AG04449 (cell line): ENCODE measurements at places on chromosomes 6 and 20.

GRCh38 chr6:143361536-143362191, 88.8 kb downstream of the ADAT2 start:
- no peak for DNase-seq

DNA sequence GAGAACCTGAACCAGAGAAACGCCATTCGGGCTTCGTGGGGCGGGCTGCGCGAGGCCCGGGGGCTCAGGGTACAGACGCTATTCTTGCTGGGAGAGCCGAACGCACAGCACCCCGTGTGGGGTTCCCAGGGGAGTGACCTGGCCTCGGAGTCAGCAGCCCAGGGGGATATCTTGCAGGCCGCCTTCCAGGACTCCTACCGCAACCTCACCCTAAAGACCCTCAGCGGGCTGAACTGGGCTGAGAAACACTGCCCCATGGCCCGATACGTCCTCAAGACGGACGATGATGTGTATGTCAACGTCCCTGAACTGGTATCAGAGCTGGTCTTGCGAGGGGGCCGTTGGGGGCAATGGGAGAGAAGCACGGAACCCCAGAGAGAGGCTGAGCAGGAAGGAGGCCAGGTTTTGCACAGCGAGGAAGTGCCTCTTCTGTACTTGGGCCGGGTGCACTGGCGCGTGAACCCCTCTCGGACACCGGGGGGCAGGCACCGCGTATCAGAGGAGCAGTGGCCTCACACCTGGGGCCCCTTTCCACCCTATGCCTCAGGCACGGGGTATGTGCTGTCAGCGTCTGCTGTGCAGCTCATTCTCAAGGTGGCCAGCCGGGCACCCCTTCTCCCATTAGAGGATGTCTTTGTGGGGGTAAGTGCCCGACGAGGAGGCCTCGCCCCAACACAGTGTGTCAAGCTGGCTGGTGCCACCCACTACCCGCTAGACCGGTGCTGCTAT, 904 bp downstream of the B3GALT4 start:
- no peak for DNase-seq

- DNase-seq, result no peak
Measured at GRCh38 chr6:42335896-42336295, 115.8 kb downstream of the TRERF1 start.

DNA sequence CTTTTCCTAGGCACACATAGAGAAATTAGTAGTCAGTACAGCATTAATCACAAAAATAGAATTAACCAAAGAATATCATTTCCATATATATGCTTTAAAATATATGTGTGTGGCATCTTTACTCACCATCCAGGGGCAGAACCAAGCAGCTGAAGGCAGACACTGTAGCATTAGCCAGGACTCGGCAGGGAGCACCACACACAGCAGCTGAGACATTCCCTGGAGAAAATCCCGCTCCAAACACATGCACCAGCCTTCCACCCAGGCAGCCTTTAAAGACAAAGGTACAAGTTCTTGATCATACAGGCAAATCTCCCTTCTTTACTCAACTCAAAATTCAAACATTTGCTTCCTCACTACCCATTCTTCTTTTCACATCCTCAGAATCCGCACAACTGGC, 64.7 kb downstream of the PKHD1 start:
- DNase-seq, result no peak

GRCh38 chr6:131164506-131164905, 29.2 kb downstream of the AKAP7 start:
- no peak for DNase-seq

DNA sequence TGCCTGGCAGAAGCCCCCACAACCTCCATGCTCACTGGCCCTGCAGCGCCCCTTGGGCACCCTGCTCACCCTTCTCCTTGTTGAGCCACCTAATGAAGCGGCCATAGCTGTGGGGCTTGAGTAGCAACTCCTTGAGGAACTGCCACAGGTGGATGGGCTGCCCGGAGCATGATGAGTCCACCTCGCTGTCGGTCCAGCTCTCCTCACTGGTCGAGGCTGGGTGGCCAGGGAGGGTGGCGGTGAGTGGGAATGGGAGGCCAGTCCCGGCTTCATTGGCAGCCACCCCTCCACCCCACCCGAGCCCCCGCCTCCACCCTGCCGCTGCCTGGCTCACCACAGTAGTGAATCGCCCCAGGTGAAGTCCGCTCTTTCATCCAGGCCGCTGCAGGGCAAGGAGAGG, 16.9 kb downstream of the SPDEF start:
- no peak for DNase-seq

- no peak for DNase-seq
Measured at GRCh38 chr6:145214570-145214969, 520.8 kb downstream of the EPM2A start.

DNA sequence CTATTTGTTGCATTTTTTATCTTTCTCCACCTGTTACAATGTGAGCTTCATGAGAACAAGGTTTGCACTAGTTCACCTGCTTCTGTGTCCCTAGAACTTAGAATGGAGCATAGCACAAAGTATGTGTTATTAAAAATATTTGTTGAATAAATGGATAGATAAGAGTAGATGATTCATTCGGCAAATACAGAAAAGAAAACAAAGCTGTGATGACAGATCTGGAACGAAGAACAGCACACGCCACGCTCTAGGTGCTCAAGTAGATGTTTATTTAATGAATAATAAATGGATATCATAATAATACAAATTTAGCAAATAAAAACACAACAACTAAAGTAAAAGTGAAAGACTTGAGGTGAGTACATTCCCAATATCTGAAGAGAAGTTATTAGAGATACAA, 273.1 kb downstream of the HAO1 start:
- DNase-seq, result no peak

DNA sequence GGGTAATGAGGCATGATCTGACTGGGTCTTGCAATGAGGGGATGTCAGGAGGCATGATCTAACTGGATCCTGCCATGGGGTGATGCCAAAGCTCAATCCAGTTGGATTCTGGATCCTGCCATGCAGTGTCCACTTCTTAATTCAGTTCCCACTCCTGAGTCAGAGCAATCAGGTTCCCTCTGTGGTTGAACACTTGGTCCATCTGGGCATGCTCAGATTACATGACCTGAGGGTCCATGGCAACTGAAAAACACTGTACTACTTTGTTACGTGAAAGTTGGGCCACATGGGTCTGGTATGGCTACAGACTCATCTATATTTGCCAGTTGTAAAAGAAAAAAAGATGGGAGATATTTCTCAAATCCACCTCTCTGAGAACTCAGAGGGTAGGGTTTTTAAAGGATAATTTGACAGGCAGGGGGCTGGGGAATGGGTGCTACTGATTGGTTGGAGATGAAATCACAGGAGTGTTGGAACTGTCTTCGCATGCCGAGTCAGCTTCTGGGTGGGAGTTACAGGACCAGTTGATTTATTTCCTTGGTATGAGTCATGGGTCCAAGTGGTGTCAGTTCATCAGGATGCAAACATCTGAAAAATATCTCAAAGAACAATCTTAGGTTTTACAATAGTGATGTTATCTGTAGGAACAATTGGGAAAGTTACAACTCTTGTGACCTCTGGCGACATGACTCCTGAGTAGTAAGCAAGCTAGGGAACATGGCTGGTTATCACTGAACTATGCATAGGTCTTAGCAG, 21.6 kb downstream of the C6orf163 start:
- DNase-seq, result no peak

GRCh38 chr6:90154755-90155470, 141.7 kb downstream of the BACH2 start:
- no peak for DNase-seq

GRCh38 chr6:93087606-93088005, 331.8 kb downstream of the EPHA7 start:
- DNase-seq, result no peak

DNA sequence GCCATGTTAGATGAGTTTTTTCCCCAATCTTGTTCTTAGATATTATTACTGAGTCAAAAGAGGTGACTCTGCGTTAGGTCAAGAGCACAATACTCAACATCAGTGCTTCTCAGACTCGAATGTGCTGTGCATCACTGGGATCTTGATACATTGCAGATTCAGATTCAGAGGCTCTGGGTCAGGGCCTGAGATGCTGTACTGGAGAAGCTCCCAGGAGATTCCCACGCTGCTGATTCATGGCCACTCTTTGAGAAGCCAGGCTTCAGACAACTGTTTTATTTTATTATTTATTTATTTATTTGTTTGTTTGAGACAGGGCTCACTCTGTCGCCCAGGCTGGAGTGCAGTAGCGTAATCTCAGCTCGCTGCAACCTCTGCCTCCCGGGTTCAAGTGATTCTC, 41.4 kb upstream of the ARID1B start:
- DNase-seq, result no peak

DNA sequence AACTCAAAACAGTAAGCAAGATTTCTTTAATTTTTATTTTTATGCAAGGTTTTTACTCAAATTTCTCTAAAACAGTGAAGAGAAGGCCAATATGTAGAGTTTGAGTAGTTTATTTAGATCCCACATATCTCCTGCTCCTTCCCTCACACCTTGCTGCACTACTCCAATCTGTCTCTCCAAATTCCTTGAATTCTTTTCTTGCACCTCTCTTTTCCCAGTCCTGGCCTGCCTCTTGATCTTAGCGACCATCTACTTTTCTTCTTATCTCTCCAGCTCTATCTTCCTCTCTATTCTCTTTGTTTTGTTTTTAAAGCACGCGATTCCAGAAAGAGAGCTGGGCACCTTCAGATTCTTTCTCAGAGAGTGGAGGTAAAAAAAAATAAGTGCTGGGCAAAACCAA, 86.7 kb upstream of the KCNQ5 start:
- DNase-seq, result no peak

GRCh38 chr20:46987001-46987400, 92.4 kb downstream of the EYA2 start:
- DNase-seq, result no peak
